Activated naive CD4-positive, alpha-beta T cell (primary cell): ENCODE measurements at places on chromosomes 7 and 10.

DNA sequence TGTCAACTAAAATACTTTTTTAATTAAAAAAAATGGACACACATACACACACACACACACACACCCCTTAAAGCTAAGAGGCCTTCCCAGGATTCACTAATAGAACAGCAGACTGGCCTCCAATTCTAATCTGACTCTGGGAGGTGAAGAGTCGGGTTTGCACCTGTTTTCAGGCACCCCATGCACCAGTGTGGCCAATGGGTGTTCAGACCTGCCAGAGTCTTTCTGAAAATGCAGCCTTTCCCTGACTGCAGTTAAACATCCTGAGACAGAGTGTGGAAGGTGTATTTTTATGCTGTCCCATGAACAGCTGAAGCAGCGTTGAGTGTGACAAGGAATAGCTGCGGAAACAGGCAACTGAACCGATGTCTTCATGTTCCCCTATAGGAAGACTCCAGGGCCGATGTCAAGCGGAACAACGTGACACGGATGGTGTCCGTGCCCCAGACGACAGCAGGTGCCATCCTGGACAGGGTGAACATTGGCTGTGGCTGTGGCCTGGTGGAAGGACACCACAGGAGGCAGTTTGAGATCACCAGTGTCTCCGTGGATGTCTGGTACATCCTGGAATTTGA lies 74.6 kb upstream of the LYZL2 start:
- DNase-seq, result no peak

DNA sequence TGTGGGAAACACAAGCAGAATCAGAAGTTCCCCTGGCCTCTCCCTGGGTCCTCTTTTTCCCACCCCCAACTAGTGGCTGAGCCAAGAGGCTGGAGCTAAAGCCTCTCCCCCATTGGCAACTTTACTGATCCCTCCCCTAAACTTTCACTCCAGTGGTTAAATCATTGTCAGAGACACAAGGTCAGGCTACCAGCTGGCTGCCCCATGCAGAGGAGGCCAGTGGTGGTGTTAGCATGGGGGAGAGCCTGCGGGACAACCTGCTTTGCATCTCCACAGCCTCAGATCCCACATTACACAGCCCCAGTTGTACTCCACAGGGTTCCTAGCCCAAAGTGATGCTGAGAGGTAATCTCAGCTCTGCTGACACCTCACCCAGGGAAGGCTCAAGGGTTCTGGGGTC lies 21.0 kb downstream of the NEUROG3 start:
- DNase-seq, result no peak

GRCh38 chr7:142745745-142746144 lies 3.5 kb upstream of the PRSS1 start:
- no peak for DNase-seq

DNA sequence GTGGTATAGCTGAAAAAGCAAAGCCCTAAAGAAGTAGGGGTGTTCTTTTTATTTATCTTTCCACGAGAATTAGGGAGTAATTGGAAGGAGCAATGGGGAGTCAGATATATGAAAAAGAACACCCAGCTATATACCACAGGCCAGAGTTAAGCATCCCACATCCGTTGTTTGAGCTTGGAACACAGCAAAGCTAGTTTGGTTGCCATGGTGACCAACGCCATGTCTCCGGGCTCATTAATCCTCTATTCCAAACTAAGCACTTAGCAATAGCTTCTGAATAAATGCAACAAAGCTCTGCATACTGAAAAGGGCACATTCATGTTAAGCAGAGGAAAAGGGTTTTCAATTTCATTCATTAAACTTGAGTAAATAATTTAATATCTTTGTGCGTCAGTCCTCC lies 23.5 kb downstream of the ASB4 start:
- DNase-seq, result no peak

DNA sequence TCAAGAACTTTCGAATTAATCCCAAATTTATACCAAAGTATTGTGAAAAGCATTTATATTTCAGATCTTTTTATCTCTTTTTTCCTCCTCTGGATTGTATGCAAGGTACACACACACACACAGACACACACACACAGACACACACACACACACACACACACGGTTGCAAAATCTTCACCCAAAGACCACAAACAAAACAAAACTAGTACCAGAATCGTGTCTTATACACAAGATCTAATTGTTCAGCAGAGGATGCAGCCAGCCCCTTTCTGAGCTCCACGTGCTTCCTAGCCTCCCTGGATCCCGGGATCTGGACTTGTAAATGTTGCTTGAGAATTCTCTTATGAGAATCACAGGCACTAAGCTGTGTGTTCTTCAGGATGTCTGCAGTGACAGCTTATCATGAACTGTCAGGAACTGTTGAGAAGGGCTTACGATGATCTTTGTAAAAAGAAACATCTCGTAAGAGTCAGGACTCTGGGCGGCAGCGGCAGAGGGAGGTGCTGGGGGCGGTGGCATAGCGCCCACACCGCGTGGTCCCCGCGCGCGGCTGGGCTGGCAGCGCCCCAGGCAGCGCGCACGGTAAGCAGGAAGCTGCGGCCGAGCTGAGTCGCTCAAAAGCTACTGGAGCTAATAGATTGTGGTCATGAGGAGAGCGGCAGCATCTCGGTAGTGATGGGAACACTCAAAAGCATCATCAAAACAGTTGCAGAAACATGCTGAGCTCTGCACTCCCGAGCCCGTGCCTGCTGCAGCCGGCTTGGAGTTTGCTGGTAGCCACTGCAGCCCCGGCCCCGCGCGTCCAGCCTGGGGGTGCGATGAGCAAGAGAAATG lies 277.6 kb downstream of the GATA3 start:
- peak; percentile 22 for DNase-seq

DNA sequence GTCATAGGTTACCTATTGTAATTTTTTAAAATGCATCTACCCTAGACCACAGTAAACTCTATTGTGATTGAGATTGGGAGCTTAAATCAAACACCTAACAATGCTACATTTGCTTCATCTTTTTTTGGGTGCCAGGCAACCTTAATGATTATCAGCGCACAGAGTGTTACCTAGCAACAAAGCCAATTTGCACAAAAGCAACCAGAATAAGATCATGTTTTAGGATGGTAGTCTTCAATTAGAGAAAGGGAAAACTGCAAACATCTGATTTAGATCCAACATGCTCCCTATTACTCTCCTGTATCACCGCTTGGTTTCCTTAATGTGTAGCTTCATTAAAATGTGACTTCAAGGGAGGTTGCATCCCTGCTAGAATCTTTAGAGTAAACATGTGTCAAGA lies 226.9 kb downstream of the ABCA13 start:
- no peak for DNase-seq

DNA sequence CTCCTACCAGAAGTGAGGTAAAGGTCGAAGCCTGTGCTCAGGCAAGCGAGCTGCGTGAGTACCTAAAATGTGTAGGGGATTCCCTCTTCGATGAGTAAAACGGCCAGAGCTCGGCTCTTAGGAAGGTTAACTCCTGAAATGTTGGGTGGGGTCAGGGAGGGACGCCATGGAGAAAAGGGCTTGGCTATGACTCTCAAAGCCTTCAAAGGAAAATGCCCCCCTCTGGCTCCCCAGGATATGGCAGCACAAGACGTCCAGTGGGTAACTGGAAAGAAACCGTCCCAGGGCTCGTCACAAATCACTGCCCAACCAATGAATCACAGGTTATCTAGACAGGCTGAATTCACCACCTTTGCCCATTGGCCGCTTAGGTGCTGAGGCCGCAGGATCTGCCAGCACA lies 58.0 kb downstream of the CALML3 start:
- no peak for DNase-seq

DNA sequence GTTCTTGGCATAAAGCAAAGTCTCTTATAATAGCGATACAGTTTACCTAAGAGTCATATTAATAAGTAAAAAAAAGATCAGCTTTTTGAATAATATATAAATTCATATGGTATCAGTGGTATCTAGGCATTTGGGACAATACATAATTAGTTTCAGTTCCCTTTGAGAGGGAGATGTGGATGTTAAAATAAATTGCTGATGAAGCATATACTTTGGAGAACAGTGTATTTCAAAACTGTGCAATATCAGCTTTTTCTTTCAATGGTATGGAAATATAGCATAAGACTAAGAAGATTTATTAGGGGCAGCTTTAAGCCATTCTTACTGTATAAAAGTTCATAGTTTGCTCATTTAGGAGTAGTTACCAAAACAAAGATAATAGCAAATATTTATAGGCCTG lies 35.5 kb downstream of the MDFIC start:
- no peak for DNase-seq

DNA sequence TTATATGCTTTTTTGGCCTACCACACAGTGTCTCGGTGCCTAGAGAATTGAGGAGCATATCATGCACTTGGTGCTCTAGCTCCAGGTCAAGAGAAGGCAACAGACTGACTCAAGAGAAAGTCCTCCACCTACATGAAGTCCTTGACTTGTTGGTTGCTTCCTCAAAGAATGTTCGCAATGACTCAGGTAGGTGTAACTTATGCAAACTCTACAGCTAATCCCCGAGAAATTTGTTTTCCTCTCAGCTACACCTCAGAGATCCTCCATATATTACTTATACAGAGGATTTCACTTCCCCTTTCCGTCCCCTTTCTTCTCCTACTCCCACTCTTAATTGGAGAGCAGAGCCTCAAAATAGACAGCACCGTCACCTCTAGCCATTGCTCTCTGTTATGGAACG lies 1013.1 kb downstream of the KCNMA1 start:
- no peak for DNase-seq

- no peak for DNase-seq
These were observed 58.3 kb downstream of the CDHR3 start for GRCh38 chr7:106021151-106022067.

DNA sequence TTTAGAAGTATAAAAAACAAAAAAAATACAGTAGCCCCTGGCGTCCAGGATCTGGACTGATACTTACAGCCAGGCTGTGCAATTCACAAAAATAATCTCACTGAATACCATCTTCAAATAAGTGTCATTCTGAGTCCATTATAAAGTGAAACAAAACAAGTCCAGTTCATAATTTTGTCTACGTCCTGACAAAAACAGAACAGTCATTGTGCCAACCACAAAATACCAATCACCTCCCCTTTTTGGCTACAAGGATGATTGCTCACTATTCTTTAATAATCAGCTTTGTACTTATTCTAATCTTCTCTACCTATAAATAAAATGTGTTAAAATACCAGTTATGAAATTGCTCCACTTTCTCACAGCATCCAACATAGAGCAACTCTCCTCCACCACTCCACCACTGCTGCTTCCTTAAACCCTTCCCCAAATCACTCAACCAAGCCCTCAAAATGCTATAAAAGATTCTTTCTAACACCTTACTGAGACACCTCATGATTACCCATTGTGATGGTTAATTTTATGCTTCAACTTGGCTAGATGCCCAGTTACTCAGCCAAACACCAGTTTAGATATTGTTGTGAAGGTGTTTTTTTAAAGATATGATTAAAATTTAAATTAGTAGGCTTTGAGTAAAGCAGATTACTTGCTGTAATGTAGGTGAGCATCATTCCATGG lies 479.8 kb upstream of the SEMA3A start:
- DNase-seq, result no peak
